ENCODE measurements at places on chromosomes 3 and 15. TPM values are rescaled to one million over a fixed set of nuclear protein-coding genes. Genes with fewer than 3 reads are reported as not detected.

DNA sequence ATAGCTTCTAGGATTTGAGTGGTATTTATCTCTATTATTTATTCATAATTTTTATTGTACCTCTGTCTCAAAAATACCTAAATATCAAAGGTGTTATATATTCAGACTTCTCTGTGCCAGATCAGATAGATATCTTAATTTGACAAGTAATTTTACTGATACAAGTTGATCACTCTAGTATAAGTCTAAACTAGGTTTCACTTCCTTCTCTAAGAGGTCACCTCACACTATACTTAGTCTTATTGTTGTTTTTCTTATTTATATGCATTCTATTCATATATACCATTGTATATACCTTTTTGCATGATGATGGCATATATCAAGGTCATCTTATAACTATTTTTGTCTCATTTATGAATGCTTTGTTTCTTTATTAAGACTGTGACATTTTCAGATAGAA is 26.4 kb upstream of the HGD start:
- no peak for DNase-seq

The CCDC9B gene
- 5.9 TPM for total RNA-seq

DNA sequence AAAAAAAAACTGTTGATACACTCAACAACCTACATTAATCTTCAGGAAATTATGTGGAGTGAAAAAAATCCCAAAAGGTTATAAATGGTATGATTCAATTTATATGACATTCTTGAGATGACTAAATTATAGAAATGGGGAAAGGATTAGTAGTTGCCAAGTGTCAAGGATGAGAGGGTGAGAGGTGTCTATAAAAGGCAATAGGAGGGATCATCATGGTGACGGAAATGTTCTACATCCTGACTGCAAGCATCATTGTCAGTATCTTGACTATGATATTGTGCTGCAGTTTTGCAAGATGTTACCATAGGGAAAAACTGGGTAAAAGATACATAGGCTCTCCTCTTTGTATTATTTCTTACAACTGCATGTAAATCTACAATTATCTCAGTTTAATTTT is 125.6 kb downstream of the FRMD5 start:
- DNase-seq, result no peak

GRCh38 chr3:192372616-192373015 is 354.7 kb downstream of the FGF12 start:
- peak; percentile 80 for DNase-seq

The ACAN gene
- total RNA-seq, result 0.68 TPM

GRCh38 chr3:123282461-123282860 is 80.7 kb downstream of the SEC22A start:
- DNase-seq, result no peak

DNA sequence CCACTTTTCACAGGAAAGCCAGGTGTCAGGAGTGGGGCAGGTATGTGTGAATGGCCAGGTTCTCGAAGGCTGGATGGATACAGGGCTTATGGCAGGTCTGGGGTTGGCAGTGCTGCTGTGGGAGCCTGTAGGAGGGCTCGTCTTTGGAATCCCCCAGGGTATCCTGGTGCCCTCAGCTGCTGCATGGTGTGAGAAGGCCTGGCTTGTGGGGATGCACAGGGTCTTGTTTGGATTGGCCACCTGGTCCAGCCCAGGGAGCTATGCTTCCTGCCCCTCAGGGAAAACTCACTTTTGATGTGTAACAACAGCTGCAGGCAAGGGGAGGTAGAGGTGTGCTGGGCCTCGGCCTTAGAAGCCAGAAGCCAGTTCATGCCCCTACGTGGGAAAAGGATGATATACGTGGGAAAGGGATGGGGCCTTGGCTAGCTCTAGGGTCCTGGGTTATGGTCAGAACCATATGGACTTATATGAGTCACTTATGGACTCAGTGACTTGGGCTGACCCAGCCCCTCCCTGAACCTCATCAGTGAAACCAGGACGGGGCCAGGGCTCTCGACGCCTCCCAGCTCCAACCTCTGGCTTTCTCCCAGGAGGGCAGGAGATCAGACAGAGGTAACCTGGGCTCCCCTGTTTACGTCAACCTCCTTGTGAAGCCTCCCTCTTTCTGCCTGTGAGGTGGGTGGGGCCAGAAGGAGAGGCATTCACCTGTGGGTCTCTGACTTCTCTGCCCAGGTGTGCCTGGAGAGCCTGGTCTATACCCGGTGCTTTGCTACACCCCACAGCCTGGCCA is 37.8 kb upstream of the CSPG4 start:
- DNase-seq, result no peak

- DNase-seq, result no peak
These were observed 53.2 kb upstream of the HEG1 start for GRCh38 chr3:125108833-125109535.

DNA sequence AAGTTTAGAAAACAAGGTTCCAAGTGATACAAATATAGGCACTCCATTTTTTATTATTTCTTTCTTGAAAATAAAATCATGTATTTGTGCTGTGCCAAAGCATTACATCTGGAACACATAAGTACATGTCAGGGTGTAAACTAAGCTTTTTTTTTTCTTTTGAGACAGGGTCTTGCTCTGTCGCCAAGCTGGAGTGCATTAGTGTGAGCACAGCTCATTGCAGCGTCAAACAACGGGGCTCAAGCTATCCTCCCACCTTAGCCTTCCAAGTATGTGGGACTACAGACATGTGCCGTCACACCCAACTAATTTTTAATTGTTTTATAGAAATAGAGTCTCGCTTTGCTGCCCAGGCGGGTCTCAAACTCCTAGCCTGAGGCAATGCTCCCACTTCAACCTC is 9.0 kb downstream of the SPATA12 start:
- no peak for DNase-seq

The HDC gene
- total RNA-seq, result not detected

The WDR5B gene
- total RNA-seq, result 3.5 TPM

GRCh38 chr3:141392897-141393734 is 24.8 kb downstream of the ZBTB38 start:
- DNase-seq, result peak; percentile 62

- DNase-seq, result peak; percentile 77
These were observed 29.1 kb upstream of the ELP6 start for GRCh38 chr3:47542471-47543173.

The FANCI gene
- 40.9 TPM for total RNA-seq

The TBC1D23 gene
- total RNA-seq, result 28.4 TPM

GRCh38 chr15:93076217-93076616 is 12.8 kb downstream of the RGMA start:
- no peak for DNase-seq

GRCh38 chr15:31472636-31473384 is 146.2 kb downstream of the KLF13 start:
- peak; percentile 64 for DNase-seq

DNA sequence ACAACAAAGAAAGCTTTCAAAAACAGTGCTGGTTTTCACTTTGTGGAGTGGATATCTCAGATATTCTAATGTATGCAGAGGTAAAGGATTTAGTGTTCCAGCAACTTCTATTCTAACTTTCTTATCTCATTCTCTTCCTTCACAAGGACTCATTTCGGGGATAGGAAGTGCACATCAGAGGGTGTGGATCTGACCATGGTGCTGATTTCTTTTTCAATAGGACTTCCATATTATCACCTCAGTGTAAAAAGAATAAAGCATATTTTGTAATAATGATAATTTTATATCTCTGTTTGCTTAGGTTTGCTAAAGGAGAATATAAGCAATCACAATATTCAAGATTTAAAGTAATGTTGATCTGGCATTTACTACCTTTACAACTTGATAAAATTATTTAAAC is 12.5 kb upstream of the CADM2 start:
- no peak for DNase-seq

DNA sequence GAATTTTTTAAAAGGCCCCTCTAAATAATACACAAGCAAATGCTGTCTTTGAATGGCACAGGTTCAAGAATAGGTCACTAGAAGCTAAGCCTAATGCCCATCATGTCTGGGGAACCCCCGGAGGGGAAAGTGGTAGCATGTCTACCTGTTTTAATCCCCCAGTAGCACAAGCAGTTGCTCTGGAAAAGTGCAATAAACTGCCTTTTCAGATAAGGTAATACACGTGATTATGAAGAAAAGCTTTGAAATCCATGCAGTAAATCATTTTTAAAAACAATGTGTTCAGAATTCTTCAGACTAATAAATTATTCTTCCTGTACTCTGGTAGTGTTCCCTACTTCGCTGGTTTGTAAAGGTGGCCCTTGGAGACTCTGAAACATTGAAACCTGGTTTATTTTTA is 922.2 kb downstream of the ROBO1 start:
- DNase-seq, result no peak

The FOXB1 gene
- not detected for total RNA-seq

The RLBP1 gene
- 6.6 TPM for total RNA-seq

The LTK gene
- total RNA-seq, result not detected

DNA sequence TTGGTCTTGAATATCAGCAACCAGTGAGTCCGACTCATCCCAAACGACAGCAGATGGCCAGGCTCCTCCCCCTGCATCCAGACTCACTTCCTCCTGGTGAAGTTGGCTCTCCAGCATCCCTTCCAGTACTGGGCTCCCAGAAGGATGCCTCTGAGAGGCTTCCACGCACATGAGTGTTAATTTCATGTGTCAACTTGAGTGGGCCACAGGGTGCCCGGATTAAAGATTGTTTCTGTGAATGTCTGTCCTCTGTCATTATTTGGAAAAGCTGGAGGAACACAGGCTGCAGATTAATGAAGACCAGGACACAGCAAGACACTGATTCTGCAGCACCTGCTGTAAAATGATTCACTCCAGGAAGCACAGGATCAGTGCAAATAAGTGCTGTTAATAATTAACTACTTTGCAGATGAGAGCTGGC is 99.8 kb downstream of the ATP10A start:
- peak; percentile 70 for DNase-seq

GRCh38 chr15:38886315-38887163 is 321.9 kb upstream of the RASGRP1 start:
- no peak for DNase-seq

DNA sequence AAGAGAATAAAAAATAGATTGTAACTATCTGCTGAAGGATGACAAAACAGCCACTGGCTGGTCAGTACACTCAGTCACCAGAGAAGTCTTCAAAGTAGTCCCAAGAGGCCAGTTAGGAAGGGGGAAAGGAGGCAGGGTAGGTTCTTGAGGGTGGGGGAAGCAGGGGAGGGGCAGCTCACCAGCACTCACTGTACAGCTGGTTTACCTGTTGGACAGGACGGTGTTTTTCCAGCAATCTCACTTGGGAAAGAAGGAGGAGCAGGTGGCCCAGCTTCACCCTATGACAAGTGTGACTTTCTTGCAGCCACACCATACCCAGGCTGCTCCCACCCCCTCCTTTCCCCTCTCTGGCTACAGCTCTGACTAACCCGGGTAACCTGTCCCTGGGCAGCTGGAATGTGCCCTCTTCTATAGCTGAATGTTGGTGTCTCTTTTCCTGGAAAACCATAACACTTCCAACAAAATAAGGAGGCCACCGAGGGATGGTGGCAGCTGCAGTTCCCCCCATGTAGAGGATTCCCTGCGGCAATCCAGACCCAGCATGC is 203.4 kb upstream of the NSMCE3 start:
- DNase-seq, result no peak

- no peak for DNase-seq
These were observed 2.1 kb upstream of the RHOV start for GRCh38 chr15:40875991-40876730.

DNA sequence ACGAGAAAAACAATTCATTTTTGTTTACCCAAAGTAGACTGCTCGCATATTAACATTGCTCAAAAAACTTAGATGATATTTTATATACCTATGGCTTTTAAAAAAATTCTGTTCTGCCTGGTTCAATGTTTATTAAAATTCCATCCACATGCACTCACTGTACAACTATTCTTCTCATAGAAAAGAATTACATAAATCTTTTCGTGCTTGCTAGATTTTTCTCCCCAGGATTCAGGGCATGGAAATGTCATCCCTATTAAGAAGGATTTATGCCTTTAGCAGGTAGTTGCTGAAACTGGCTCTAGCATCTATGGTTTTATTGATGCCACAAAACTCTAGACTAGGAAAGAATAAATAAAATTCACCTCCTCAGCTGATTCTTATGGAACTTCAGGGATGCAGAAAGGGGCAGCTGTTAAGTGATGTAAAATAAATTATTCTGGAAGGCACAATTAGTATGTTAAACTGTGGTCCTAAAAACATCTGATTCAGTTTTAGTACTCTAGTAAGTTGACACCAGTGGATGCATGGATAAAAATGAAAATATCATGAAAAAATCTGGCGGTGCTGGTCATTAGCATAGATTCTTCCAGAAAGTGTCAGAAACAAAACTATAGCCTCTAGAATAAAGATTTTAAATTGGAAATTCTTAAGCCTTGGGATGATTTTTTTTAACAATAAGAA is 41.6 kb downstream of the AAGAB start:
- DNase-seq, result no peak

The DZIP1L gene
- 17.8 TPM for total RNA-seq

The NEDD4 gene
- total RNA-seq, result 25.1 TPM

The RASGRP1 gene
- not detected for total RNA-seq

- DNase-seq, result no peak
These were observed 64.0 kb downstream of the LYSMD4 start for GRCh38 chr15:99669250-99669649.

DNA sequence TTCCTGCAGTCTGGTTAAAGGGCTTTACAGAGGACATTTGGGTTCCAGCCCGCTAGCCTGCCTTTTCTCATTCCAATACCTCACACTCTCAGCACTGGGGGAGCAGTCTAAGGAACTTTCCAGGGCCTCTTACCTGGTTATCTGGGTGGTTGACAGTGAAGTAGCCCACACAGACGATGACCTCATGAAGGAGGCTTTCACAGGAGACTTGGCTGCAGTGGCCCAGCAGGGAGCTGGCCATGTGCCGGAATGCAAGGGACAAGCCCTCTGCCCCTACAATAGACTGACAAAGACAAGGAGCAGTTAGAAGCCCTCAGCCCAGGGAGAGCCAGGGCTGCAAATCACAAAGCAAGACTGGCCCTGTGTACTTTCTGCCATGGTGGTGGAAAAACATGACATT is 39.5 kb downstream of the ISL2 start:
- DNase-seq, result no peak
